ENCODE measurements at places on chromosomes 6 and 20. TPM values are rescaled to one million over a fixed set of nuclear protein-coding genes. Genes with fewer than 3 reads are reported as not detected.
A peak's percentile ranks its signal among the peaks of the same experiment; 100 is the strongest.

Gene ARFGAP1
- 109 TPM for polyA plus RNA-seq

GRCh38 chr6:118400582-118400981 is 147.5 kb upstream of the PLN start:
- DNase-seq = no peak

GRCh38 chr20:49680484-49680883 is 33.2 kb downstream of the B4GALT5 start:
- no peak for DNase-seq

DNA sequence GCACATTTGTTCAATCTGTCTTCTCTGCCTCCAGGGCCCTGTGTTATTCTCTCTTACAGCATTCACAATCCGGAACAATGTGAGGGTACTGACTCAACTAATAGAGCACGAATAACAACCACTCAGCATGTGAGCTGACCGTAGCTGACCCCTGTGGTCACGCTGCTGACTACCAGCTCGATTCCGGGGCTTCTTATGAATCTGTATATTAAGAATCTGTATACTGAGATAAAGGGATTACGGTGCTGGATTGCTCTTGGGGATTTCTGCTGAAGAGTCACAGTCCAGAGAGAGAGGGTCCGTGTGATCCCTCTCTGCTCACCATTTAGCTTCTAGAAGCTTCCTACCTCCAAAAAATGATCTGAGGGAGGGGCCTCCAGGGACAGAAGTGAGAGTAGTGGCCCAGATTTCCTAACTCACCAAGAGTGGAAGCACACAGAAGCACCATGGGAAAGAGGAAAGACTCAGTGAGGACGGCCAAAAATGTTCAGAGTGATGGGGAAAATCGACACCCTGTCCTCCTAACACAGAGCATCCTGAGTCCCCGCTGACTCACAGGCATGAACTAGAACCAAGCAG is 156.2 kb downstream of the THBS2 start:
- no peak for DNase-seq

- no peak for DNase-seq
These were observed 199.7 kb upstream of the SIM1 start for GRCh38 chr6:100664274-100665040.

DNA sequence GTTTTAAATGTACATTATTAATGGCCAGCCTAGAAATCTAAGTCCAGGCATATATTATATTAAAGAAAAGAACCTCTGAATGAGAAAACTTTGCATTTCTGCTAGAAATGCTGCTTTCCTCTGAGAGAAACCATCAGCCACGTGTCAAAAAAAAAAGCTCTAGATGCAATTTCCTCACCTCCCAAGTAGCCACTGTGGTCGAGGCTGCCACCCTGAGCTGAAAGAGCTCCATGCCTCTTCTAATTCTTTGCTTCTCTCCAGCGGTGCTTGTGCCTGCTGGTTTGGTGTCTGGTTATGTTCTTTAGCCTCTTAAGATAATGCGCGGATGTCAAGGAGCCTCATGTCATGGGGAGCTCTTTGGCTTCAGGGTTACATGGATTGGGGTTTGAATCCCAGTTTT is 316.0 kb downstream of the TFAP2C start:
- DNase-seq = peak; percentile 69

- no peak for DNase-seq
These were observed 290.2 kb downstream of the BTBD3 start for GRCh38 chr20:12207875-12208274.

DNA sequence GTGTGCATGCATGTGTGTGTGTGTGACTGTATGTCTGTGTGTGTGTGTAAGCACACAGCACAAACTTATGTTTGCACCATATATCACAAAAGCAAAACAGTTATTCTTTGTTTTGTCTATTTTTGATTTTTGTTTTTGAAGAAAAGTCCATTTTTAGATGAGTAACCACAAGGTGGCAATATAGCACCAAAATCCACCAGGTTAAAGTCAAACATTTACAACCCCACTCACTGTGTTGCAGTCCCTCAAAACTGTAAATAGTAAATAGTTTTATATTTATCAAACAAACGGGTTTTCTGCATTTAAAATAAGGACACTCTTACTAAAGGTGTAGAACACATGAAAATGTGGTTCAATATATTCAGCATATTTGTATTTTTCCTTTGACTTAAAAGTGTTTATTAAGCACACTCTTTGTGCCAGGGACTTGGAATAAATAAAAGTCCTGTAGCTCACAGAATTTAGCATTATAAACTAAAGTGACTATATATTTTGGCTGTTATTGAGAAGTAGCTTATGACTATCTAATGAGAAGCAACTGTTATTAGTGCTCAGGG is 118.5 kb downstream of the GFRAL start:
- DNase-seq = no peak

GRCh38 chr20:62227591-62227976 is 7.5 kb upstream of the HRH3 start:
- DNase-seq = no peak

DNA sequence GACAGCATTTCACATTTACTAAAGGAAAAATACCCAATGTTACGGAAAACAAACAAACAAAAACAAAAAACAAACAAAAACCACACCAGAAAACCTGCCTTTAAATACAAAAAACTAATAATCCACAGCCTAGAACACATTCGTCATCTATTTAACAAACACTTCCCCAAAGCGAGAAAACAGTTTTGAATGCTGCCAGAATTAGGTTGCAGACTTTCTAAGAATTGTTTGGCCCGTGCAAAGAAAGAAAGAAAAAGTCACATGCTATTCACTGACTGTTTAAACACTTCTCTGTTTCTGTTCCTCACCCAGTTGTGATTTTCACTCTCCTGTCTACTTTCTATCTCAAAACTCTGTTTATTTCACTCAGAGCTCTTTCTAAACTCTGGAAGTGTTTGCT is 52.5 kb downstream of the BCAS1 start:
- DNase-seq = no peak

Gene RARS2
- 18.3 TPM for polyA plus RNA-seq

GRCh38 chr6:33592595-33593413 is 12.7 kb upstream of the BAK1 start:
- DNase-seq = no peak

DNA sequence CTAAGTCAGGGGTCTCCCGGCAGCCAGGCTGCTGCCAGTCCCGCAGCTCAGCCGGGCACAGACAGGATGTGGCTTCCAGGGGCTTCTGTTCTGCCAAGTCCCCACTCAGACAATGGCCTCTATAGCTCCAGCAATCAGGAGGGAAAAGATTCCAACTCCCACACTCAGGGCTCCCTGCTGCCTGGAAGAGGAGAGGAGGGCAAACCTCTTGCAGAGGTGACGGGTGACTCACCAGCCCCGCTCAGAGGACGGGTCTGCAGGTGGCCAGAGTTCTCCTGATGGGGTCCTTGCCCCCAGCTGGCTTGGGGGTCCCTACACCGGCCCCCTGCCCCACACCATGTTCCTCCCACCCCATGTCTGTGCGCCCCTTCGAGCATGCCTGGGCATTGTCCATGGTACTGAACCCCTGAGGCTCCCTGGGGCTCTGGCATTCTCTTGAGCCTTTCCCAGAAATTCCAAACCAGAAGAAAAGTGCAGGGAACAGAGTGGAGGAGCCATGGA is 32.6 kb downstream of the NTSR1 start:
- DNase-seq = peak; percentile 48

Gene MEI4
- not detected for polyA plus RNA-seq

GRCh38 chr6:110560239-110561007 is 84.0 kb upstream of the SLC22A16 start:
- no peak for DNase-seq

Gene SIRPD
- polyA plus RNA-seq = not detected

Gene BPIFA1
- not detected for polyA plus RNA-seq

Gene FAM209B
- polyA plus RNA-seq = 0.44 TPM

GRCh38 chr6:127582777-127583462 is 5.9 kb downstream of the C6orf58 start:
- no peak for DNase-seq

- DNase-seq = no peak
These were observed 296.2 kb downstream of the RIMS1 start for GRCh38 chr6:72182337-72183246.
